Activated CD4-positive, alpha-beta T cell treated with anti-CD3 and anti-CD28 coated beads for 4 hours (primary cell): ENCODE measurements at places on chromosomes 7 and 10.

DNA sequence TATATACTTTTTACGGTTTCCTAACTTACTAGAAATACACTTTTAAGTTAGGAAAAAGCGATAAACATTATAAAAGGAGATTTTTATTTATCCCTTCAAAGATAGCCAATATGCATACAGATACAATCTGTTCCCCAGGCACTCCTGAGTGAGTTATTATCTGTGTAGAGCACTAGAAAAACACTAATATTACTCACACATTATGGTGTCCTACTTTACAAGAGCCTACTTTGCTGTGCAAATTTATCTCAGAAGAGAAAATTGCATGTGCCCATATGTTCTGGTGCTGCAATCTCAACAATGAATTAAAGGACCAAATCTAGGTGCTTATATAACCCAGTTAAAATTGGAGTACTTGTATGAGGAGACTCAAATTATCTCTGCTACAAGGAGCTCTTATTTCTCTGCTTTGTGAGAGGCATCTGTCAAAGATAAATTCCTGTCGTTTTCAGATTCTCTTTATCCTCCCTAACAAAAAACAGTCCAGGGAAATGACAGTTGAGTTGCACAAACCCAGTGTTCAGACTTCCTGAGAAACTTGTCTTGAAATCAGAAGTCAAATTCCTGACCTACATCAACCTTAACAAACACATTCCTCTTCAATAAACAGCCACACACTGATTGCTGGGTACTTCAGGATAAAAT is 28.9 kb downstream of the CPA1 start:
- DNase-seq = no peak

DNA sequence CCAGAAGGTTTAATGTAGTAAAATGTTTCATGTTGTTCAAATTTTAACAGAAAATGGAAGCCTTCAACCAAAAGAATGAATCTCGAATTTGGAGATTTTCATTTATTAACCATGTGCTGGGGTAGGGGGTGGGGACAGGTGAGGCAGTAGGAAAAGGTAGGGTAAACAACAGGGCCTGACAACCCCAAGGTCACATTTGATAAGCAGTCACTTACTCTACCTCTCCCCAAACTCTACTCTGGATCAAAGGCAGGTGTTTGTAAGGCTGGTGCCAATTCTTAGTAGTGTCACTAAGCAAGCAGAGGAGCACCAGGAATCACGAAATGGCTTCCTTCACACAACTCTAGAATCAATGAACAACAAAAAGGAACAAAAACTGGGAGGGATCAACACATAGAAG is 138.0 kb downstream of the ZFAND4 start:
- no peak for DNase-seq

DNA sequence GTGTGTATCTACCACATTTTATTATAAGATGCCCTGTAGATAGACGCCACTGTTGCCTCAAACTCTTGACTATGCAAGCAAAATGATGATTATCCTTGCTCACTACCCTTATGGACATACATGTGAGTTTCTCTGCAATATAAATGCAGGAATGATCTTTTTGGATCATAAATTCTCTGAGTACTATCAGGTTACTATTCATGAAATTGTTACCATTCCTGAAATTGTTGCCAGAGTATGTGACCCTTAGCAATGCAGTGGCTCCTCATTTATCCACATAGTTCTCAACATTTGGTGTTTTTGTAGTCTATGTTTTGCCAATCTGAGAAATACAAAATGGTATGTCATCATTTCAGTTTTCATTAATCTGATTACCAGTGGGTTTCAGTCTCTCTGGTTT is 166.2 kb upstream of the FAM3C start:
- DNase-seq = no peak

DNA sequence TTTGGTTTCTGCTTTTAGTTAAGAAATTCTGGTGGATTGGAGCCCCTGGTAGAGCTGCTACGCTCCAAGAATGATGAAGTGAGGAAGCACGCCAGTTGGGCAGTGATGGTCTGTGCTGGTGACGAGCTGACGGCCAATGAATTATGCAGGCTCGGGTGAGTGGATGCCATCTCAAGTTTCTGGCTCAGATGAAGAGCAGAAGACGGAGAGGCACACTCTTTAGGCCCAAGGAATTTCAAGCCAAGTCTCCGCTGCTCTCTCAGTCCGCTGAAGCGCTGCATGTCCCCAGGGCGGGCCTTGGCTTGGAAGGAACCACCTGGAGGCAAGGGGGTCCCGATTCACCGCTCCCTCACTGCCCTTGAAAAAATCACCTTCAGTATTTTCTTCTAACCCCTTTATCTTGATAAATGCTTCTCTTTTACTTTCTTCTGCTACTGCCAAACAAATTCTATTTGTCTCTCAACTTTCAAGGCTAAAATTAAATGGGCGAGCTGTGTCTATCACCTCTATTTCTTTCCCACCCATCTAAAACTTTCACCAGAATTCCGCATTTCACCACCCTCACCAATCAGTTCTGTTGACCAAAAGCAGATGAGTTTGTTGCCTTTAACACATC is 74.2 kb downstream of the ARMC3 start:
- DNase-seq = no peak

GRCh38 chr7:47600199-47601118 is 18.5 kb upstream of the TNS3 start:
- no peak for DNase-seq

GRCh38 chr7:88072715-88073055 is 138.6 kb downstream of the ADAM22 start:
- no peak for DNase-seq

- no peak for DNase-seq
Observed at GRCh38 chr7:112121318-112121717, 84.9 kb downstream of the DOCK4 start.

DNA sequence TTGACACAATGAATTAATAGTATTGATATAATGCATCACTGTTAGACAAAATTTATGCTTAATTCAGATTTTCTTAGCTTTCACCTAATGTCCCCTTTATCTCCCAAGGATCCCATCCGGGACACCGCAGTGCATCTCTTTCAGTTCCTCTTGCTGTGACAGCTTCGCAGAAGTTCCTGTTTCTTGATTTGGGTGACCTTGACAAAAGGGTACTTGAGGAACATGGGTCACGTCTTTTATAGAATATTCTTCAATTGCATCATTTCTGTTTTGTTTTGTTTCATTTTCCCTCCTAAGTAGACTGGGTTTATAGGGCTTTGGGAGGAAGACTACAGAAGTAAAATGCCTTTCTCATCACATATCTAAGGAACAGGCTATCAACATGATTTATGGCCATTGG is 453.2 kb downstream of the DPP6 start:
- DNase-seq = no peak

DNA sequence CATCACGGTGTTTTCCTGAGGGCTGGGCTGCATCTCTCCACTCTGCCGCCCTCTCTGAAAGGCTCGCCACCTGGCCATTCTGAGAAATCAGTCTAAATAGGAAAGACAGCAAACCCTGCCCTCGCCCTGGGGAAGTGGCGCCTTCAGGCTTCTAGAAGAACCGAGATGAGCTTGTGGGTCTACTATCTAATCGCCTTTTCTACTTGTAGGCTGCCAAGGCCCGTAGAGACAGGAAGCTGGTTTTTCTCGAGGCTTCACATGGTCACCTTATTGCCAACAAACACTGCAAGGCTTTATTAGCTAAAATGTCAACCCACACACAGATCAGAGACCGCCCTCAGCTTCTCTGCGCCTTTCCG is 21.4 kb downstream of the LAT2 start:
- DNase-seq = no peak

- no peak for DNase-seq
Observed at GRCh38 chr7:76069238-76069638, 21.3 kb downstream of the MDH2 start.

- DNase-seq = no peak
Observed at GRCh38 chr10:4514445-4515108, 311.4 kb upstream of the AKR1E2 start.

GRCh38 chr10:72068901-72069446 is 19.4 kb downstream of the SPOCK2 start:
- no peak for DNase-seq

- DNase-seq = no peak
Observed at GRCh38 chr7:14449291-14449690, 453.3 kb downstream of the DGKB start.

DNA sequence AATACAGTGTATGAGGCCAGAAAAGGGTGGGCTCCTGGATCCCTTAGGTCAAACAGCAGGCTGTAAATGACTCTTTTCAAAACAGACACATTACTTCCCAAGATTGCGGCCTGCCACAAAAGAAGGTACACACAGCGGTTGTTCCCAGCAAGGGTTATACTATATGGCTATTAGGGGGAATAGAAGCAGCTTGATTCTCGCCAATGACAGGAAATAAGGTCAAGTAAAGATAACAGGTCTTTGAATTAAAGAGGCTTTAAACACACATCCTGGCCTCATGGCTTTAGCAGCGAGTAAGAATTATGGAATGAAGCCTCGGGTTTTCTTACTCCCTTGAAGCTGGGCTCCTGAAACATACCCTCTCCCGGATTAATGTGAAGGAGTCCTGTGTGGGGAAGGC is 58.3 kb downstream of the CYP26A1 start:
- DNase-seq = no peak

DNA sequence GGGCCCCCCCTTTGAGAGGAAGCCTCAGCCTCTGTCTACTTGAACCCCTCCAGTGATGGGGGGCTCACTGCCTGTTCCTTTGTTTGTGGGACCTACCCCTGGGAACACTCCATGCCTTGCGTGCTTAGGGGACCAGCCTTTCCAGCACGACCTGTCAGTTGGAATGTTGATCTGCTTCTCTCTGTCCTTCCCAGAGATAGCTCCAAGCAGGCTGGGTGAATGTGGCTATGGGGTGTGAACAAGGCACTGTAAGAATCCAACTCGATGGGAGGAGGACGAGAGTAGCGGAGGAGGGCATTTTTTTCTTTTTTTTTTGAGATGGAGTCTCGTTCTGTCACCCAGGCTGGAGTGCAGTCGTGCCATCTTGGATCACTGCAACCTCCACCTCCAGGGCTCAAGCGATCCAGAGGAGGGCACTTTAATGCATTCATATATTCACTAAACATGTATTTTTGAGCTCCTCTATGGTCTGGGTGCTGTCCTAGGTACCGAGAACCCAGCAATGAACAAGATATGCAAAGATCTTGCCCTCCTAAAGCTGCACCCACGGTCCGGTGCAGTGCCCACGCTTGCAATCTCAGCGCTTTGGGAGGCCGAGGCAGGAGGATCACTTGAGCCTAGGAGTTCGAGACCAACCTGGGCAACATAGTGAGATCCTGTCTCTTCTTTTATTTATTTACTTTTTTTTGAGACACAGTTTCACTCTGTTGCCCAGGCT is 8.5 kb downstream of the CLIP2 start:
- no peak for DNase-seq

GRCh38 chr10:99812177-99812576 is 29.7 kb downstream of the ABCC2 start:
- no peak for DNase-seq

GRCh38 chr10:93154531-93154930 is 80.8 kb downstream of the CYP26A1 start:
- no peak for DNase-seq

DNA sequence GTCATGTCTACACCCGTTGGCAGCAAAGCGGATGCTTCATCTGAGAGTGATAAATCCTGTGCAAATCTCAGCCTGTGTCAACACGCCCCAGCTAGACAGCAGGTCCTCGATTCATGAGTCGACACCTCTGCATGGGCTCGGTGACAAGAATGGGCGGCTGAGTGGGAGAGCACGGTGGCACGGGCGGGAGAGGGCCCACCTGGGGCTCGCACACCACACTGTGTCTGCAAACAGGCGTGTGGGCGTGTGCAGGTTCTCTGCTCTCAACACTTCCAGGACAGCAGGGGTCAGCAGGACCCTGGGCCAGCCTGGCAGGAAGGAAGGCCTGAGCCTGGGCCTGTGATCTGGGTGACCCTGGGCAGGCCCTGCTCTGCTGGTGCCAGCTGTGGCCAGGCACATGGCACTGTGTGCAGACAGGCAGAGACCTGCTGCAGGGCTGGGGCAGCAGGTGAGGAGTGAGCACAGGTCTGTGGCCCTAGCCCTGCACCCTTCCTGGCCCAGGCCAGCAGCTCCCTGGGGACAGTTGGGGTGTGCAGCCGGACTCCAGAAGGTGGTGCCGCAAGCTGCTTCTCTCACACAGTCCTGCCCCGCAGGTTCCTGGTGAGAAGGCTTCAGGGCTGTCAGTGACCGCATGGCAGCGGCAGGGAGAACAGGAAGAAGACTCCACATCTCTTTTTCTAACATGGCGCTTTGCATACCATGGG is 216.4 kb downstream of the ELFN1 start:
- no peak for DNase-seq

- no peak for DNase-seq
Observed at GRCh38 chr10:34145715-34146114, 669.4 kb downstream of the PARD3 start.

DNA sequence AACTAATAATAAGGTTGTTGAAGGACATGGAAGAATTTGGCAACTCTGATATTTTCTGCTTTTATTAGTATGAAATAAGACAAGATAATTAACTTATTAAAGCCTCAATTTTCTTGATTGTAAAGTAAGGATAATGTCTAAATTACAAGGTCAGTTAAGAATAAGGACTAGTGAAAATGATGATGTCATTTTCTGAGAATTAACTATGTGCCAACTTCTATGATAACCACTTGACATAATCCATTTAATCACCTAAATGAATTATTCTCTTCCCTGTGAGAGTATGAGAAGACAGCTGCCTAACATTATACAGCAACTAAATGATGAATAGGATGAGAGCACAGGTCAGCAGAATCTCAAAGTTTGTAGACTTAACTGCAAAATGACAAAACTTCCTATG is 1153.4 kb upstream of the POT1 start:
- DNase-seq = no peak

- no peak for DNase-seq
Observed at GRCh38 chr7:132500727-132501440, 75.4 kb downstream of the PLXNA4 start.

GRCh38 chr10:129108378-129108777 is 358.7 kb upstream of the MGMT start:
- no peak for DNase-seq

GRCh38 chr10:96419351-96419750 is 60.5 kb upstream of the OPALIN start:
- no peak for DNase-seq

DNA sequence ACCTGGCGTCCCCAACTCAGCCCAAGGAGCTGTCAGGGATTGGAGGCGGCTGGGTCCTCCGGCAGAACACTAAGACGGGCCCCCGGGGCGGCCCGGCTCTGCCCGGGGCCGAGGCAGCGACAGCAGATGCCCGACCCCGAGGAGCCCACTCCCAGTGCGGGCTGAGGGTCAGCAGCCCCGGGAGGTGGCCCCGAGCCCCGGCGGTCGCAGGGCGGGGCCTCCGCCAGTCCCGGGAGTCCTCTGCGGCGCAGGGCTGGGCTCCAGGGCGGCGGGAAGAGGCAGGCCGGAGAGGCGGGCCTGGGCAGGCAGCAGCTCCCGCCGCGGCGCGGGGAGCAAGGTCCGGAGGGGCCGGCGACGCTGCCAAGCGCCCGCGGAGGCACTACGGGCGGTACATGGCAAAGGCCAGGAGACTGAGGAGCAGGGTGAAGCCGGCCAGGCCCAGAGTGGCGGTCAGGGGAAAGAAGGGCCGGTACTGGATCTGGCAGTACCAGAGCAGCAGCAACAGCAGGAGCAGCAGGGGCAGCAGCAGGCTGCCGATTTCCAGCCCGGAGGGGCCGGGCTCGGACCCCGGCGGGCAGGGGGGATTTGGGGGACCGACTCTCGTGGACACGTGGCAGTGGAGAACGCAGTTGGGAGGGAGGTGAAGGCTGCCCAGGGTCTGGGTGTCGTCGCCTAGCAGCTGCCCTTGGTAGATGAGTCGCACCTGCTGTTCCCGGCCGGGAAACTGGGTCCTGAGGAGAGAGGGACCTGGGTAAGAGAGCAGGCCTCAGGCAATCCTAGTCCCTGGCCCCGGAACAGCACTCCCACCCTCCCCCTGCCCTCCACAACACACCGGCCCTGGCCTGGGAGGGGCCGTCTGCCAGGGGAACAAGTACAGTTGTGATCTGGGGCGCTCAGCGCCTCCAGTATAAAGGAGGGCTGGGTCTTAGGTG is 827 bp upstream of the FASTK start:
- DNase-seq = no peak
